ENCODE measurements at places on chromosomes 3 and 15.

DNA sequence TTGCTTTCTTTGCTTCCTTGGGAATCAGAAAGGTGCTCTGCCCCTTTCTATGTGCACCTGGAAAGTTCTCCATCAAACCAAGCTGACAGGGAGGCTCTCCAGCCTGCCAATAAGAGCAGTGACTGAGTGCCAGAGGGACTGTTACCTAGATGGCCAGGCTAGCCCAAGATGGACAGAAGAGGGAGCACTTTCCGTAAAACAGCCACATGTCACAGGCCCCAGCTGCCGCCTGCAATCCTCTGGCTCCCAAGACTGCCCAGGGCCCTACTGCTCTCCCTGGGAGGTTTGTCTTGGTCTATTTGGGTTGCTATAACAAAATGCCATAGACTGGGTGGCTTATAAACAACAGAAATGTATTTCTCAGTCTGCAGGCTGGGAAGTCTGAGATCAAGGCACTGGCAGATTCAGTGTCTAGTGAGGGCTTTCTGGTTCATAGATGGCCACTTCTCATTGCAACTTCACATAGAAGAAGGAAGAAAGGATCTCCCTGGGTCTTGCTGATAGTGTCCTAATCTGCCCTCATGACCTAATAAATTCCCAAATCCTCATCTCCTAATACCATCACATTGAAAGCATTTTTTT, 72.3 kb downstream of the TAMM41 start:
- DNase-seq: no peak

- DNase-seq: no peak
Measured at GRCh38 chr15:49848282-49848724, 227.5 kb downstream of the DTWD1 start.

GRCh38 chr15:71198846-71199245, 83.6 kb downstream of the THSD4 start:
- no peak for DNase-seq

GRCh38 chr3:175826759-175827158, 967.6 kb downstream of the NAALADL2 start:
- no peak for DNase-seq

DNA sequence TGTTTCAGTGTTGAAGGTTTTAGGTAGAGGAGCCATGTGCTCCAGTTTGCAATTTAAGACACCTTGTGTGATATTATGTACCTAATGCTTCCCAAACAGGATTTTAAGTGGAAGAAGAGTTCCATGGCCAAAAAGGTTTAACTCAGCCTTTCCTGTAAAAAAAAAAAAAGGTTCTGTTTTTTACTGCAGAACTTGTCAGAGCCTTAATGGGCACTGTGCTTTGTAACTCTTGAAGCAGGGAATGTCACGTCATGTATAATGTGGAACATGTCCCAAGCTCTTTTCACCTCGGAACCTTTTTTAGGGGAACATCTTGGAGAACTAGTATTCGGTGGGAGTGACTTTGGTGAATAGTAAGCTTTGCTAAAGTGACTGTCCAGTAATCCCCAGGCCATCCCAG, 31.6 kb downstream of the PSMD6 start:
- no peak for DNase-seq

DNA sequence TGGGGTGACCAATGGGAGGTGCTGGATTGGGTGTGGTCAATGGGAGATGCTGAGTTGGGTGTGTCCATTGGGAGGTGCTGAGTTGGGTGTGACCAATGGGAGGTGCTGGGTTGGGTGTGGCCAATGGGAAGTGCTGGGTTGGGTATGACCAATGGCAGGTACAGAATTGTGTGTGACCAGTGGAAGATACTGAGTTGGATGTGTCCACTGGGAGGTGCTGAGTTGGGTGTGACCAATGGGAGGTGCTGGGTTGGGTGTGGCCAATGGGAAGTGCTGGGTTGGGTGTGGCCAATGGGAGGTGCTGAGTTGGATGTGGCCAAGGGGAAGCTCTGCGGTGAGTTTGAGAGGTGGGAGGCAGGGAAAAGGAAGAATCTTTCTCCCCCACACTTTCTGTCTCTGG, 250.0 kb upstream of the PROK2 start:
- no peak for DNase-seq

DNA sequence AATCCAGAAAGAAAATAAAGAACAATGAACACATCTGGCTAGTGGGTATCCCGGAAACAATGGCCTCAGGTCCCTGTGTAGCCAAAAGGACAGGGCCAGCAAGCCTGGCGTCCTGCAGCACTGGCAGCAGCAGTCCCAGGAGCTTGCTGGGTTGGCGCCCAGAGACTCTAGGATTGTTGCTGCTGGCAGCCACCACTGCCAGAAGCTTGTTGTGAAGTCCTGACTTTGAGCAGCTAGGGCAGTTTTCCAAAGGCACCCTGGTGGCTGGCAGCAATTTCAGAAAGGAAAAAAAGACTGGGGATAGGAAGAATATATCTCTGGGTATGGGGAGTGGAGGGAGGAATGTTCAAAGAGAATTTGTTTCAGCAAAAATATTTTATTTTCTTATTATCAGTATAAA, 11.3 kb downstream of the SHQ1 start:
- DNase-seq: no peak

DNA sequence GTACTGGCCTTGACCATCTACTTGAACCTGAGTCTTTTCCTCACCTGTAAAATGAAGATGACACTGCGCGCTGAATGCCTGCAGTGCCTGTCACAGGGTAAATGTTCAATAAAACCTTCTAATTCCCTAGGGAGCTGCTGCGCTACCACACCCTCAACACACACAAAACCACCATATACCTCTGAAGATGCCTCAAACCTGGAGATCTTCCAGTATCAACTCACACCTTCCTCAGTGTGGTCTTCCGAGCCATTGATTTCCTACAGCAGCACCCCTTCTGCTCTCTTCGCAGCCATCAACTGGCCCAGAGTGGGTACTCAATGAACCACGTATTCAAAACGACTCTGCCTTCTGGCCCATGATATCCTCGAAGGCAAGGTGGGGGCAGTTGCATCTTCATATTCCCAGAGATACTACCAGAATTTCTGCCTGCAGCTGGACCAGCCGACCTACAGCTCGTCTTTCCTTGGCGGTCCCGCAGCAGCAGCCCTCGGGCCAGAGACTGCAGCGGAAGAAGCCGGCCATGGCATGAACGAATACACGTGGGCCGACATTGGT, 695 bp downstream of the RPL32 start:
- DNase-seq: no peak

DNA sequence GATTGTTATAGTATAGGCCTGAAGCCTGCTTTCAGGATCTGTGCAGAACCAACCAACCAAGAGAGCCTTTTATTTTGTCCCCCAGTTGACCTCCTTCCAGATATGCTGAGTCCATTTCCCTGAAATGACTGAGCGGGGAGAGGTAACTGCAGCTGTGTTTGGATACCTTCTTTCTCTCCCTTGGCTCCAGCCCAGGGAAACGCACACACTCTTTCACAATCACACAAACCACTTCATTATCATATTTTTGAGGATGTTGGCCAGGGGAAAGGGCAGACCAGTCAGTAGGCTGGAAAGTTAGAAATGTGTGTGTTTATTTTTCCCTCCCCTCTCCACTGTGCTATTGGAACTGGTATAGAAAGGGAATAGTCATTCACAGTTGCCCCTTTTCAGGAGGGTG, 417.7 kb upstream of the TBL1XR1 start:
- no peak for DNase-seq

- no peak for DNase-seq
Measured at GRCh38 chr3:133466531-133467386, 66.9 kb downstream of the BFSP2 start.

GRCh38 chr15:34725556-34725955, 29.2 kb downstream of the GJD2 start:
- DNase-seq: no peak

GRCh38 chr3:112900113-112900512, 53.4 kb upstream of the CD200R1L start:
- no peak for DNase-seq

- no peak for DNase-seq
Measured at GRCh38 chr3:138653567-138653966, 45.0 kb downstream of the FAIM start.

DNA sequence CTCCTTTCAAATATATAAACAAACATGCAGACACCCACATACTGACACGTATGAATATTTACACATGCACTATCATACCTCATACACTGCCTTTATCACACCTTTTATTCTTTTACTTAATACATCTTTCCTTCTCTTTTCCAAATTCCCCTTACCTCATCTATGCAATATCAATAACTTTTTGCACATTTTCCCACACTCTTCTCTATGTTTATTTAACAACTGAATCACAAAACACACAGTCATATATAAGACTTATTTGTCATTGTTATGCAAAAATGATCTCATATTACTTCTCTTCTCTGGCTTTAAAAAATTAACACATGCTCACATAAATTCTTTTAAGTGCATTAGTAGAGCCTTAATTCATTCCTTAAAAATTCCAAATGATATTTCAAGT, 461.4 kb downstream of the DIPK2A start:
- no peak for DNase-seq

DNA sequence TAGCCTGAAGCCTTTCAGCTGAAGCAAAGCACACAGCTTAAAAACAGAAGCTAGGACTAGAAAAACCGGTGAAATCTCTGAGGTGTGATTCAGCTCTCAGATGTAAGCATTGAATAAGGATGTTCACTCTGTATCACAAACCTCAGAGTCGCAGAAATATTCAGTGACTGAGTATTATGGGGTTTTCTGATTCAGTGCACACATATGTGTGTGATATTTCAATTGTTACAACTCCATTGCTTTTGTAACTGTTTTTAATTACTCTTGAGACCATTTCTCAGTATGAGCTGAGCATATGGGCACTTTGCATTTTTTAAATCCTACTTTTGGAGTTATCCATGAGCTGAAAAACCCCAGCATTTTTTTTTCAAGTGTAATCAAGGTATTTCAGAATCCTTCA, 868.8 kb downstream of the NTRK3 start:
- DNase-seq: no peak

DNA sequence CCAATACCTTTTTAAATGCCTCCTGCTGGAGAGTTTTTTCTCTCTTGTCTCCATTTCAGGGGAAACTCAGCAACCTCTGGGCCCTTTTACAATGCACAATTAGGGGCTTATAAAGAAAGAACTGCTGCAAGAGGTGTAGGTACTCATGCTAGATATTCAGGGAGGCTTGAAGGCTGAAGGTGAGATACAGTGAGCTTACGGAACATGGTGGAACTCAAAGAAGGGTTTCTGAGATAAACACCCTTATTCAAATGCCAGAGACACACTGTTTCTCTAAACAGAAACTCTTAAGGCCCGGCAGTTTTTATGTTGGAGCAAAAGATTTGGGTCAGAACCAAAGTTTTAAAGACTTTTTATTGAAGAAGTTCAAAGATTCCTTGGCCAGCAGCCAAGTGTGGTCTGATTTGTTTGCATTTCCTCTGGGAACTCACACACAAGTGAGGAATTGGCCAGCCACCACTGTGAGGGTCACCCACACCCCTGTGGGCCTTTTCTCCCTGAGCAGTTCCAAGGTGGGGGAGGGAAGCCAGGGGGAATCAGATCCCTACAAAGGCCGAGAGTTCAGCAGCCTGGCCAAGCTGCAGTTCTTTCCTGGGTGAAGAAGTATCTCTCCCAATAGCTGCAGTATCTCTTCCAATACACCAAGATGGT, 47.8 kb downstream of the TNFAIP8L3 start:
- no peak for DNase-seq

DNA sequence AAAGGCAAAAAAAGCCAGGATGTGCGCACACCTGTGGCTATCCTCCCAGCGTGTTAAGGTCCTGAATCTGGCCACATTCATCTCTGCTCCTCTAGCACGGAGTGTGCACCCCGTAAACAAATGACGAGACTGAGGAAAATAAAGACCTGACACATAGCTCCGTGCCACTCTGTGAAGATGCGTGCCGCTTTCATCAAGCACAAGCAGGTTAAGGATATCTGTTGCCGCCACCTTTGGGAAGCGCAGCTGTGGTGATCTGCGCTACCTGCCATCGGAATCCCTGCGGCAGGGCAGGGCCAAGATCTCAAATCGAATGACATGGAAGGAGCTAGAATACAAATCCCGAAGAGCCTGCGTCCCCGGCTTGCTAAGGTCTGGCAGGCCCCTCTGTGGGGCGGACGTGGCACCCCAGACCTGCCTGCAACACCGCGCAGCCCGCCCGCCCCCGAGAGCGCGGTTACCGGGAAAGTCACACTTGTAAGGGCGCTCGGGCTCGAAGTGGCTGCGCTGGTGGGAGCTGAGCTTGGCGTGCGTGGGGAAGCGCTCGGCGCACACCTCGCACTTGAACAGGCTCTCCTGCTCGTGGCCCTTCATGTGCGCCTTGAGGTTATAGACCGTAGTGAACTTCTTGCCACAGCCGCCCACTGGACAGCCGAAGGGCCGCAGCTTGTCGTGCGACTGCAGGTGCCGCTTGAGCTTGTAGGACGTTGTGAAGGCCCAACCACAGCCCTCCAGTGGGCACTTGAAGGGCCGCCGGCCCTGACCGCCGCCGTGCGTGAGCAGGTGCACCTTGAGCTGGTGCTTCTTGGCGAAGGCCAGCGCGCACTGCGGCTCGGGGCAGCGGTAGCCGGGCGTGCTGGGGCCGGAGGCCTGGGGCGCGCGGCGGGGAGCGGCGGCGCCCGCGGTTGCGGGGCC, 936 bp downstream of the ZXDC start:
- DNase-seq: peak; percentile 10

DNA sequence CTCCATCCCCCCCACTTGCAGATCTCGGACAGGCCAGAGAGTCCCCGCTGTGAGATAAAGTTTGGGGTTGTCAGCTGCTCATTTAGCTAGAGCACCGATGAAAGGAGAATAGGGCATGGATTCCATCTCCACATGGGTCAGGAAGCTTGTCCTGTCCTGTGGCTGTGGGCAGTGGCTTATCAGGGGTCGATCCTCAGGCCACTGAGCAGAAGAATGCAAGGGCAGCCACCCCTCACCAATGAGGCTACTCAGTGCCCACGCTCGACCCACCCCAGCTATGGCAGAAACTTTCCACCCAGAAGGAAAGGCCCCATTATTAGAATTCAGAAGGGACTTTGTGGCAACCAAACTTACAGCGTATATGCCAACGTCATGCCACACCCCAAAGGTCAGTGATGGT, 43.3 kb downstream of the CPN2 start:
- no peak for DNase-seq

GRCh38 chr3:12287727-12288181, 1.1 kb upstream of the PPARG start:
- no peak for DNase-seq

- no peak for DNase-seq
Measured at GRCh38 chr3:122232485-122232884, 49.0 kb downstream of the CASR start.

DNA sequence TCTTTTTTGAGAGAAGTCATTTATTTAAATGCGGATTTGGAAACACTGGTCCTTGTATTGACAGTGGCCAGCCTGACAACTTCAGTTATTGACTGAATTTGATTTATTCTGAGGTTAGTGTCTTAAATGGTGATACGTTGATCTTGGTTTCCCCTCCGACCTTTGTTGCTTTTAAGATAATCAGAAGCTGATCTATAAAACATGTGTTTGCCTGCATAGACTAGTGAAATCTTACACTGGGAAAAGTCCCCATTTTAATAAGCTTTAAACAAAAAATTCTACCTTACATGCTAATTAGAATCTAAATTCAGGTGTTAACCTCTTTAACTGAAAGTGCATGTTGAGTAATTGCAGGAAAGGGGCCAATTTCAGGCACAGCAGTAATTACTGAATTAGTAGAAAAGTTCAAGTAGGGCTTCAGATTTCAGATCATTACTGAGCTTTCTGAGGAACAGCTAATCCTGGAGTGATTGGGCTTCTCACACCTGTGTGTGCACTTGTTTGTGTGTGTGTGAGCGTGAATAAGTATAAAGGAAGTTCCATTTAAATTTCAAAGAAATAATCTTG, 221.4 kb downstream of the SOX2 start:
- no peak for DNase-seq

- DNase-seq: no peak
Measured at GRCh38 chr15:100254691-100255090, 87.1 kb downstream of the ADAMTS17 start.

GRCh38 chr3:185645596-185646381, 59.7 kb downstream of the SENP2 start:
- DNase-seq: no peak

Measured in effector memory CD8-positive, alpha-beta T cell (primary cell).